ENCODE measurements at places on chromosomes 6 and 20. TPM values are rescaled to one million over a fixed set of nuclear protein-coding genes. Genes with fewer than 3 reads are reported as not detected.

Gene SF3B5
- 74.4 TPM for total RNA-seq

Gene BANF2
- not detected for total RNA-seq

Gene PNPLA1
- total RNA-seq = 0.22 TPM

Gene ASIP
- 3.0 TPM for total RNA-seq

Gene BCAS1
- total RNA-seq = 117 TPM

Gene KHDC1L
- not detected for total RNA-seq

Gene CST5
- not detected for total RNA-seq

Gene RFX6
- not detected for total RNA-seq

Gene STX11
- total RNA-seq = 7.1 TPM

Gene HLA-DQB2
- 13.6 TPM for total RNA-seq

Gene OPN5
- total RNA-seq = not detected

Gene ALDH8A1
- 3.3 TPM for total RNA-seq

Gene CDH4
- total RNA-seq = 2.2 TPM

Gene CDH26
- total RNA-seq = 3.6 TPM

Gene UBR2
- 40.9 TPM for total RNA-seq

Gene PKHD1
- 0.04 TPM for total RNA-seq

Gene RIMS1
- 3.4 TPM for total RNA-seq

Gene COL19A1
- total RNA-seq = 0.98 TPM

Gene PLN
- 10.6 TPM for total RNA-seq

Gene KHDRBS2
- 0.31 TPM for total RNA-seq

Gene ANKEF1
- total RNA-seq = 1.6 TPM

Gene ZNF831
- 0.36 TPM for total RNA-seq

Gene HLA-DOB
- 1.8 TPM for total RNA-seq
